GM23338 (cell line): ENCODE measurements at places on chromosomes 16 and 17. TPM values are rescaled to one million over a fixed set of nuclear protein-coding genes. Genes with fewer than 3 reads are reported as not detected.

Gene DVL2
- polyA plus RNA-seq: 17.6 and 19.7 TPM in 2 replicates

Gene PDXDC1
- polyA plus RNA-seq: 39.0 and 40.0 TPM in 2 replicates

GRCh38 chr17:69348429-69348828, 21.5 kb upstream of the ABCA5 start:
- no peak for DNase-seq

DNA sequence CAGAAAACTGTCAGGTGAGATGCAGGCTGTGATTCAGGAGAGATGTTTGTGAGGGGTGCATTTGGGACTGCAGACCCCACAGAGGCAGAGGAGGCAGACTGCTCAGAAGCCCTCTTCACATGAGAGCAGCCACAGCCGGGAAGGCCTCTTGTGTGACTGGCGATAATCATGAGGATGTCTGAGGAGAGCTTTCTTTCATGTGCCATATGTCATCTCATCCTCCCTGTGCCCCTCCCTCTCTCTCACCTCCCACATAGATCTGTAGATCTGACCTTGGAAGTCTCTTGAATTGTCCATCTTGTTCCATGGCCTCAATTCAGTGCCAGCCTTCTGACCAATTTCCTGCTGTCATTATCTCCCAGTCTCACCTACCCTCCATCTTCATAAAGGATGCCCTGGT, 50.5 kb downstream of the EPN2 start:
- DNase-seq: no peak
